Smooth muscle cell of bladder (primary cell): ENCODE measurements at places on chromosomes 4 and X. TPM values are rescaled to one million over a fixed set of nuclear protein-coding genes. Genes with fewer than 3 reads are reported as not detected.

NEIL3 gene
- total RNA-seq, result 1.3 and 1.8 TPM in 2 replicates

VSIG1 gene
- total RNA-seq, result under 0.01 TPM in 1 of 2 replicates, not detected in the other

C4orf51 gene
- not detected in 2 replicates for total RNA-seq

AP1AR gene
- 23.6 and 25.6 TPM in 2 replicates for total RNA-seq

STATH gene
- 0.14 TPM in 1 of 2 replicates, not detected in the other for total RNA-seq

PTPN13 gene
- total RNA-seq, result 37.3 and 58.6 TPM in 2 replicates

FMR1NB gene
- 0.14 TPM in 1 of 2 replicates, not detected in the other for total RNA-seq

TSPAN6 gene
- total RNA-seq, result 25.9 and 30.0 TPM in 2 replicates

ADGRL3 gene
- total RNA-seq, result 0.09 and 0.28 TPM in 2 replicates

AFAP1 gene
- total RNA-seq, result 25.2 and 38.3 TPM in 2 replicates

CFAP299 gene
- 2.1 and 2.3 TPM in 2 replicates for total RNA-seq

ADH1A gene
- not detected in 2 replicates for total RNA-seq

PLAC1 gene
- 1.7 and 2.5 TPM in 2 replicates for total RNA-seq

ERAS gene
- not detected in 2 replicates for total RNA-seq

PRSS48 gene
- total RNA-seq, result not detected in 2 replicates

SMPX gene
- total RNA-seq, result not detected in 2 replicates

KDR gene
- total RNA-seq, result 0.28 and 1.6 TPM in 2 replicates

HELT gene
- not detected in 2 replicates for total RNA-seq

ZNF157 gene
- total RNA-seq, result 0.14 TPM in 1 of 2 replicates, not detected in the other

ADH1C gene
- total RNA-seq, result 0.57 and 1.5 TPM in 2 replicates

CHRNA9 gene
- total RNA-seq, result 0.09 and 0.14 TPM in 2 replicates

CRMP1 gene
- under 0.01 and 0.14 TPM in 2 replicates for total RNA-seq

PABPC1L2A gene
- total RNA-seq, result not detected in 2 replicates

C1QTNF7 gene
- 0.43 and 1.0 TPM in 2 replicates for total RNA-seq

SLC2A9 gene
- total RNA-seq, result 3.6 and 4.3 TPM in 2 replicates

LNX1 gene
- 1.7 and 6.5 TPM in 2 replicates for total RNA-seq

RUFY3 gene
- total RNA-seq, result 71.4 and 86.5 TPM in 2 replicates

ZGRF1 gene
- total RNA-seq, result 3.6 and 4.8 TPM in 2 replicates

RENBP gene
- 2.0 and 2.6 TPM in 2 replicates for total RNA-seq

NSUN7 gene
- under 0.01 TPM in 1 of 2 replicates, not detected in the other for total RNA-seq

HPGDS gene
- total RNA-seq, result not detected in 2 replicates

FAM9B gene
- not detected in 2 replicates for total RNA-seq

KIT gene
- 0.37 and 0.43 TPM in 2 replicates for total RNA-seq

HMGN5 gene
- 0.46 and 1.00 TPM in 2 replicates for total RNA-seq

DUSP21 gene
- not detected in 2 replicates for total RNA-seq

NUDT10 gene
- total RNA-seq, result 1.5 and 1.6 TPM in 2 replicates

GPR78 gene
- total RNA-seq, result 1.1 and 3.0 TPM in 2 replicates

NHSL2 gene
- 0.14 and 0.28 TPM in 2 replicates for total RNA-seq

RAB9B gene
- total RNA-seq, result 0.43 and 1.2 TPM in 2 replicates

SOWAHB gene
- not detected in 2 replicates for total RNA-seq

UNC5C gene
- 0.28 TPM in 2 replicates for total RNA-seq

EDA gene
- 0.14 and 0.18 TPM in 2 replicates for total RNA-seq

RHOH gene
- under 0.01 and 0.09 TPM in 2 replicates for total RNA-seq

CMC4 gene
- 5.4 and 9.1 TPM in 2 replicates for total RNA-seq

ALPK1 gene
- total RNA-seq, result 20.3 and 25.7 TPM in 2 replicates
